ENCODE measurements at places on chromosomes 2 and 18. TPM values are rescaled to one million over a fixed set of nuclear protein-coding genes. Genes with fewer than 3 reads are reported as not detected.

DNA sequence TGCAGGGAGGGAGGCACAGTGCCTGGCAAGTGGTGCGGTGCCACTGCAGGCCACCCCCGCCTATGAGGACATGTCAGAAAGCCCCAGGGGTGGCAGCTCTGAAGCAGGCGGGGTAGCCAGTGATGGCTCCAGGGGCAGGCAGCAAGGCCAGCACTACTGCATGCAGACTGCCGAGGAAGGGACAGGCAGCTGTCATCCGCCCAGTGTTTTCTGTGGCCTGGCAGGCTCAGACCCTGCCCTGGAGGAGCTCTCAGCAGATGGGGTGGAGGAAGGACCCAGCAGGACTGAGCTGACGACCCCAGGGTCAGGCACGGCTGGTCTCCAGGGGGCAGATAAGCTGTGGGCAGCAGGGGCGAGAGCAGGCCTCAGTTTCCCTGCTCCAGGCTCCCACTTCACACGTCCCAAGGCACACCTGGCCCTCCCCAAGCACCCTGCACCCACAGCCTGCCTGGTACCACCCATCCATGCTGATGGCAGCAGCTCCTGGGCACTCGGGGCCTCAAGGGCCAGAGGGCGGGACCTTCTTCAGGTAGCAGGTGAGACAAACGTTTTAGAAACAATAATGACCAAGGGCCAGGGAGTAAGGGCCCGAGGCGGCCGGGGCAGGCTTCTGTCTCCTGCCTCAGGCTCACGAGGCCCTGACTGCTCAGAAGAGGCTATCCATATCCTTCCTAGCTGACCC lies 48.5 kb downstream of the HS6ST1 start:
- H3K4me3 ChIP-seq: no peak overlapping the region
- H3K4me1 ChIP-seq: peaks cover 28% of the 10 kb centered on the region
- no peaks in the 10 kb centered on the region for H3K27me3 ChIP-seq
- no peak overlapping the region for H3K27ac ChIP-seq
- H3K36me3 ChIP-seq: peaks cover 36% of the 10 kb centered on the region

- DNase-seq: no peak
- H3K27me3 ChIP-seq: peaks cover 23% of the 10 kb centered on the region
- H3K27ac ChIP-seq: no peak overlapping the region
- no peaks in the 10 kb centered on the region for H3K36me3 ChIP-seq
- no peak overlapping the region for H3K4me3 ChIP-seq
- peaks cover 32% of the 10 kb centered on the region for H3K4me1 ChIP-seq
Observed at GRCh38 chr2:26177122-26177521, 4.2 kb downstream of the GAREM2 start.

GRCh38 chr2:33489835-33490431 lies 13.5 kb downstream of the RASGRP3 start:
- no peak overlapping the region for H3K27ac ChIP-seq
- H3K4me3 ChIP-seq: no peak overlapping the region
- no peaks in the 10 kb centered on the region for H3K36me3 ChIP-seq
- H3K27me3 ChIP-seq: peaks cover 3% of the 10 kb centered on the region
- no peaks in the 10 kb centered on the region for H3K4me1 ChIP-seq
- DNase-seq: no peak

- H3K4me3 ChIP-seq: no peak overlapping the region
- no peak overlapping the region for H3K27ac ChIP-seq
- H3K27me3 ChIP-seq: no peaks in the 10 kb centered on the region
- no peak for DNase-seq
Observed at GRCh38 chr2:141927536-141927935, 203.3 kb downstream of the LRP1B start.

The PLA2R1 gene
- 31.3 TPM for total RNA-seq

The ALPI gene
- total RNA-seq: not detected

GRCh38 chr2:73561422-73561821 lies 80.8 kb downstream of the NAT8 start:
- no peak overlapping the region for H3K27ac ChIP-seq
- no peak for DNase-seq
- peaks cover 7% of the 10 kb centered on the region for H3K36me3 ChIP-seq
- no peaks in the 10 kb centered on the region for H3K27me3 ChIP-seq
- H3K4me3 ChIP-seq: no peak overlapping the region

The C18orf54 gene
- 0.53 TPM for total RNA-seq

The NXPH2 gene
- not detected for total RNA-seq

DNA sequence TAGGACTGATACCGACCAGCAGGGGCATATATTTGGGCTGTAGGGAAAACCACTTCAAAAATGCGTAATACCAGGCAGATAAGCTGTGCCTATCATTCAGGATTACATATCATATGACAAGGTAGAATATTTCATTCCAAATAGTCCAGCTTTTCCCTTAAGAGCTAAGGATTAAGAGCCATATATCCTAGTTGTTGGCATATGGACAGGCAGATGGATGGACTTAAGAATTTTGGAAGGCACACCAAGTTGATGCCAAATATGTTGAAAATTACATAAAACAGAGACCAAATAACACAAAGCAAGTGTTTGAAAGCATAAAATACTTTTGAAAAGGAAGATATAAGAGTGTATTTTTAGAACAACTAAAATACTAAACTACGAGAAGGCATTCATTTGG lies 52.1 kb downstream of the LRRTM4 start:
- no peaks in the 10 kb centered on the region for H3K36me3 ChIP-seq
- H3K27ac ChIP-seq: no peak overlapping the region
- no peak for DNase-seq
- H3K4me1 ChIP-seq: no peaks in the 10 kb centered on the region
- no peaks in the 10 kb centered on the region for H3K27me3 ChIP-seq

DNA sequence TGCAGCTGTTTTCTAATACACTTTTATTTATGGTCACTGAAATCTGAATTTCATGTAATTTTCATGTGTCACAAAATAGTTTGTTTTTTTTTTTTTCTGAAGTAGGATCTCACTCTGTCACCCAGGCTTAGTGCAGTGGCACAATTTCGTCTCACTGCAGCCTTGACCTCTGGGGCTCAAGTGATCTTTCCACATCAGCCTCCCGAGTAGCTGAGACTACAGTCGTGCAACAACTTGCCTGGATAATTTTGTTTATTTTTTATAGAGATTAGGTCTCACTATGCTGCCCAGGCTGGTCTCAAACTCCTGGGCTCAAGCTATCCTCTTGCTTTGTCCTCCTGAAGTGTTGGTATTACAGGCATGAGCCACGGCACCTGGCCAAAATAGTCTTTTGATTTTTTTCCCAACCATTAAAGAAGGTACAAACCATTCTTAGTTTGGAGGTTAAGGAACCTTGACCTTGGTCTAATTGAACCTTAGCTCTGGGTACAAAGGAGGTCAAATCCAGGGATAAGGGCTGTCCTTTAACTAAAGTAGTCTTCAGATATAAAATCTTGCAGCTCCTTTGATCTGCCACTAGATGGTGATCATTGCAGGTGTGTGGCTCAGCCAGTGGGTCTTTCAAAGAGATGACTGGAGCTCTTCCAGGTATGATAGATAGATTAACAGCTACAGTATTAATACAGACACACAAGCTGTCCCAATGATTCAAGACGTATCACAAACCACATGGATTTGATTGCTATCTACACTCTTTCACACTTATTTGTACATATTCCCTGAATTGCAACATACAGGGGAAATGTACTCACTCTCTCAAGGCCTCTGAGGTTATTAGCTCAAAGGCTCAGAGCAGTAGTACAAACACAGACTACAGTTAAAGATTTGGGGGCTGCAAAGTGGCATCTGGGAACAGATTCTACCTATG lies 4.7 kb upstream of the KRCC1 start:
- H3K4me1 ChIP-seq: peaks cover 5% of the 10 kb centered on the region
- H3K27me3 ChIP-seq: no peaks in the 10 kb centered on the region
- no peak overlapping the region for H3K4me3 ChIP-seq
- DNase-seq: no peak
- no peaks in the 10 kb centered on the region for H3K36me3 ChIP-seq

GRCh38 chr2:84919885-84920580 lies 14.6 kb downstream of the TMSB10 start:
- H3K27ac ChIP-seq: peak overlapping the region; percentile 84
- H3K36me3 ChIP-seq: no peaks in the 10 kb centered on the region
- no peak for DNase-seq
- H3K4me1 ChIP-seq: peaks cover 18% of the 10 kb centered on the region
- no peaks in the 10 kb centered on the region for H3K27me3 ChIP-seq

- H3K27me3 ChIP-seq: no peaks in the 10 kb centered on the region
- H3K4me1 ChIP-seq: peaks cover 7% of the 10 kb centered on the region
- peak; percentile 32 for DNase-seq
- H3K36me3 ChIP-seq: peaks cover 51% of the 10 kb centered on the region
Observed at GRCh38 chr2:24832521-24832920, 39.3 kb downstream of the CENPO start.

The EPC2 gene
- 30.3 TPM for total RNA-seq

DNA sequence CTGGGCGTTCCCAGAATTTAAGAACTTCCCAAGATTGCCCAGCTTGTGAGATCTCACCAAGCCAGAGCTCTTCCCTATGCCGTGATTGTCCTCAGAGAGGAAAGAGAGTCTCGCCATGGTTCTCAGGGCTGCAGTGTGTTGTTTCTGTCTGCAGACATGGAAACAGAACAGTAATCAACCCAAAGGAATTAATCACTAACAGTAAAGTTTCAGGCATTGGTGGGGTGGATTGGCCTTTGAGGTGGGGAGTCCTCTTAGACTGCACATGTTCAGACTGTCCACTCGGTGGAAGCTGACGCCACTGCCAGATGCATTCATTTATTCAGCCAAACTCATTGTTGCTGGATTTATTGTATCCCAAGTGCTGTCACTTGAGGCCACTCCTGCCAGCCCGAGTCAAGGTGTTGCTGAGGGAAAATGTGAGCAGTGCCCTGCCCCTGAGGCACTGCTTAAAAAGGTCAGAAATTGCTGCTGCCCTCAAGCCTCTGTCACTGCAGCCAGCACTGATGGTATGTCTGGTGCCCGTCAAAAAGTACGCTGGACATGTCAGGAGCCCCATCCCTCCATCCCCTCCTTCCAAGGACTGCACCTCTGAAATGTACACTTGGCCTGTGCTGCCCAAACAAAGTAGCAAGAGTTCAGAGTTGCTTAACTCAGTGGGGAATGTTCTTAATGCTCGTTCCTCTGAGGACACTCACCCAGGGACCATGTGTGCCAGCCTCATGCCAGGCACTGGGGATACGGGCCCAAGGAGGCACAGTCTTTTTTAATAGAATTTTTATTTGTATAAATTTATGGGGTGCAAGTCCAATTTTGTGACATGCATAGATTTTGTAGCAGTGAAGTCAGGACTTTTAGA lies 201.0 kb downstream of the GLI2 start:
- peaks cover 23% of the 10 kb centered on the region for H3K4me1 ChIP-seq
- H3K36me3 ChIP-seq: no peaks in the 10 kb centered on the region
- no peak for DNase-seq
- no peaks in the 10 kb centered on the region for H3K27me3 ChIP-seq
- H3K4me3 ChIP-seq: no peak overlapping the region
- no peak overlapping the region for H3K27ac ChIP-seq

The UPP2 gene
- total RNA-seq: not detected

The BMP10 gene
- total RNA-seq: not detected

DNA sequence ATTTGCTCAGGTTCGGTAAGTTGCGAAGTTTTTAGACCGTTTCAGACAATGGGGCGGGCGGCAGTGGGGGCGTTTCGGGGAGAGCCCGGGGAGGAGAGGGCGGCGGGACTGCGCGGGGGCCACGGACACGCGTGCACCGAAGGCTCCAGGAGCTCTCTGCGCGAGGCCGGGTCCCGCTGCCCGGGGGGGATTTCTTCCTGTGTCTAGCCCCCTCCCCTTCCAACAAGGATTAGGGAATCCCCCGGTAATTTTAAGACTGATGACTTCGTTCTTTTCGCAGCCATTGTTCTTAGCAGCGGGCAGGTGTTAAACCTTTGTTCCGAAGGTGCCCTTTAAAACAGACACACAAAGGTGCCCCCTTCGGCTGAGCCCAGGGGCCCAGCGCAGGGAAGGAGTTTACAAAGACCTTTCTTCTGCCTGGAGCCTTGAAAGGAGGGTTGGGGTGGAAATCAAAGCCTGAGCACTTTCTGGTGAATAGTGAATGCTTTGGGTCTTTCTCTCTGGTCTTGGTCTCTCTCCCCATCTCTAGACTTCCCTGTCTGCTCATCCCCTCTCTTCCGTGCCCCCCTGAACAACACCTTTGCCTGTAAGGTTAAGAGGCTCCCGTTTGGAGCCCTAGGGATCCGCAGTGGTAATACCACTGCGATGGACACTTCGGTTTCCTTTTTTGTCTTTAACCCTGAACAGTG lies 2.1 kb downstream of the TRIB2 start:
- H3K4me3 ChIP-seq: peak overlapping the region; percentile 65
- H3K27me3 ChIP-seq: peaks cover 7% of the 10 kb centered on the region
- DNase-seq: no peak

DNA sequence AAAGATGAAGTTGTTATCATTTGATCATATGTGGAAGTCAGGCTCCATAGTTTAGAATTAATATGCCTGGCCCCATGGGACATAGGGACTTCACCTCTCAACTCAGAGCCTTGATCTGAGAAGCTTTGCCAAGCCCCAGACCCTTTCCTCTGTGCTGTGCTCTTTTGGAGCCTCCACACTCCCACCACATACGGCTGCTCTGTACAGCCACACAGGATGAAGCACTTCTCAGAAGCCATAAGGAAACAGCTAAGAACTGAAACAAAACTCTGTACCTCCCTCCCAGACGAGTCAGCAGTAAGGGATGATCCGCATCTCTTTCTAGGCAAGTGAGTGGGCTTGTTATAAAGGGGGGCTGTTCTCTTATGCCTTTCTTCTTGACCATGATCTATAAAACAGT lies 66.5 kb downstream of the CAB39 start:
- no peaks in the 10 kb centered on the region for H3K27me3 ChIP-seq
- H3K27ac ChIP-seq: no peak overlapping the region
- H3K36me3 ChIP-seq: peaks cover 5% of the 10 kb centered on the region
- peaks cover 43% of the 10 kb centered on the region for H3K4me1 ChIP-seq

DNA sequence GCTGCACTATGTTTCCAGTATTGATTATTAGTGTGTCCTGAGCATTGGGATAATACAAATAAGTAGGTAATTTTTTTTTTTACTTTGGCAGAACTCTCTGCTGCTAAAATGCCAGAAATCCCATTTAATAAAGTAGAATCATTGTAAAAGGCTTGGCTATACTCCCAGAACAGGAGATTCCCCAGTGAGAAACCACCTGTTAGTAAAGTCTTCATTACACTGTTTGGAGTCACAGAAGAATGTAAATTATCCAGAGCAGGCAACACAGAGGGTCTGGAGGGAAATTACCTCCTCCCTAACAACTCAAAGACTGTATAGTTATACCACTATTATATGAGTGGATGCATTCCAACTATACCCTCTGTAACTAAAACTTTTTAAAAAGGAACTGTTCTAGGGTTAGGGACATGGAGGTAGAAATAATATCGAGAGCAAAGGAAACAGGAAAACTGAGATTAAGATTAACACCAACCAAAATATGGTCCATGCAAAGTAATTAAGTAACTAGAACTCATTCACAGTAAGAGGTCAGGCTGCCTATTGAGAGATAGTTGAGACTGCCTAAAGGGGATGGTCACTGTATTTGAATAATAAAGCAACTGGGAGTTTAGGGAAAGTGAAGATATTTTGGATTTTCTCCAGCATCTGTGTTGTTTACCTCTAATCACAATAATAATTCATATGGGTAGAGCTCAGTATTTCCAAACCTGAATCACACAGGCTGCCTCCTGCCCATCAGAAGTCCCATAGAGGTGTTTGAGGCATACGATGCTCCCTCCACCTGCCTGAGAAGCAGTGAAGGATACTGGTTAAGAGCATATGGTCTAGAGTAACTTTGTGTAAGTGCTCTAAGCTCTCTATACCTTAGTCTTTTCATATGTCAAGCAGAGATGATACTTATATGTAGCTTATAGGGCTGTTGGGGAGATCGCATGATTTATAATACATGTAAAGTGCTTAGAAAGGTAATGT lies 34.4 kb downstream of the MAP2 start:
- H3K27me3 ChIP-seq: no peaks in the 10 kb centered on the region
- no peak overlapping the region for H3K27ac ChIP-seq
- no peak overlapping the region for H3K4me3 ChIP-seq
- no peaks in the 10 kb centered on the region for H3K36me3 ChIP-seq

All from suprapubic skin (tissue), 4 donors.